ENCODE measurements at places on chromosomes 4 and X.

GRCh38 chr4:145878501-145879435 is 59.9 kb downstream of the ZNF827 start:
- DNase-seq: no peak

GRCh38 chr4:74055096-74055495 is 16.6 kb upstream of the CXCL3 start:
- DNase-seq: no peak

DNA sequence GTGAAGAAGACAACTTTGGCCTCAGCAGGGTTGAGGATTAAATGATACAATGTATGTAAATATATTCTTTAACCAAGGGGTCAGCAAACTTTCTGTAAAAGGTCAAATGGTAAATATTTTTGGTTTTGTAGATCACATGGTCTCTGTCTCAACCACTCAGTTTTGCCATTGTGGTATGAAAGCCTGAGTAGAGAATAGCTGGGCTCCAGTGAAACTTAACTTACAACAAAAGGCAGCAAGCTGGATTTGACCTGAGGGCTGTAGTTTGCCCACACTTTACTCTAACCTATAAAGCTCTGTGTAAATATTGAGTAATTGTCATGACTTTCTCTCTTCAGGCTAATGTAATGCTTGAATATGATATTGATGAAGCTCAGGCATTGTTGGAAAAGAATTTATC is 19.6 kb downstream of the VBP1 start:
- no peak for DNase-seq

DNA sequence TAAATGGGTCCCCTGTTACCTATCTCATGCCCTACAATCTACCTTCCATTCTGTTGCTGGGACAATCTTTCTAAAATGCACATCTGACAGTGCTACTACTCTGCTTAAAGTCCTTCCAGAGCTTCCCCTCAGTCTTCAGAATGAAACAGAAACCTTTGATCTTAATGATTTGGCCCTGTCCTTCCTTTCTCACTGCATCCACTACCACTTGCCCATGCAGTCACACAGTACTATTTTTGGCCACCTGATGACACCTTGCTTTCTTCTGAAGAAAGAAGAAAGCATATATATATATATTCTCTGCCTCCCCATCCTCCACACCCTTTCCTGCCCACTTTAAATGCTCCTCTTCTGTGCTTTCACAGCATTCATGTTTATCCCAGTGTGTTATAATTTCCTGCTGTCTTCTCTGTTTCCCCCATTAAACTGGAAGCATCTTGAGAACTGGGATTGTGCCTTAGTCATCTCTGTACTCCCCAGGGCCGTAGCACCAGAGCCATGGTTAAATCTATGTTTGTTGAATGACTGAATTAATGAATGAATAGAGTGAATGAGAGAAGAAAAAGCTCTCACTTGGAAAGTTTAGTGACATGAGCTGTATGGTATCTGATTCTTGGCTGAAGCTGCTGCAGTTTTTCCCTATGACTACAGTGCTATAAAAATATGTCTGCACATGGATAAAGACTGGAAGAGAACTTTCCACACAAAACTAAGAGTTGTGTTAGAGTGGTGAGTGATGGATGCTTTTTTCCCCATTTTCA is 56.2 kb downstream of the RTL9 start:
- DNase-seq: no peak

GRCh38 chr4:80138551-80139538 is 58.5 kb upstream of the PRDM8 start:
- DNase-seq: peak; percentile 75

DNA sequence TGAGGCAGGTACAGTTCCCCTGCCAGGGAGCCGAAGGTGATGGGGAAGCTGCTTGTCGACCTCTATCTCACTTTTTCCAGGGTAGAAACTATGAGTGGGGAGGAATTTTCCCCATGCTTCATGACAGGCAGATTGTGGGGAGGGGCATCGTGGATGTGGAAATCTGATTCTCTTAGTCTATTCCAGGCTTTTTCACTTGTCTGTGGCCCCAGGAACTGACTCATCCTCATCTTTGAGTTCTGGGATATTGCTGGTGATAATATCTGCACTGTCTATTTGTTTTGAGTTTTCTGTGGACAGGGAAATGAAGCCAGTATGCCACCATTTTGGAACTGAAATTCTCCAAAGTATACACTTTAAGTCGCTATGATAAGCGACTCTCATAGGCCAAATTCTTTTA is 7.6 kb upstream of the TLR2 start:
- no peak for DNase-seq

DNA sequence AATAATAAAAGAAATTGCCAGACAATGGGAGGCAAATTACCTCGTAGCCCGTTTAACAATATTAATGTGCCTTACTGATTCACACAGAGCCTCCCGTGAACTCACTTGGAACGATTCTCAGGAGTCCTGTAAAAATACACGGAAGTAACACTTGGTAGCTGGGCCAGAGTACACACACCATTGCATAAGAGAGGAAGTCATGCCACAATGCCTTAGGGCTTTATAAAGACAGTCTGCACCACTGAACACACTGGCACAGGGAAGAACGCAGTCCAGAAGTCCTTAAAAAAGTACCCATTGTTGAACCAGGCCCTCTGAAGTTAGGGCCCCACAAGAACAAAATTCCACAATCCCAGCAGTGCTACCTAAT is 15.1 kb downstream of the SLC2A9 start:
- no peak for DNase-seq

- no peak for DNase-seq
Observed at GRCh38 chr4:70533211-70533610, 14.8 kb downstream of the AMTN start.

- no peak for DNase-seq
Observed at GRCh38 chr4:38647101-38647819, 16.7 kb upstream of the KLF3 start.

GRCh38 chrX:130251671-130252070 is 17.0 kb downstream of the ZNF280C start:
- no peak for DNase-seq

DNA sequence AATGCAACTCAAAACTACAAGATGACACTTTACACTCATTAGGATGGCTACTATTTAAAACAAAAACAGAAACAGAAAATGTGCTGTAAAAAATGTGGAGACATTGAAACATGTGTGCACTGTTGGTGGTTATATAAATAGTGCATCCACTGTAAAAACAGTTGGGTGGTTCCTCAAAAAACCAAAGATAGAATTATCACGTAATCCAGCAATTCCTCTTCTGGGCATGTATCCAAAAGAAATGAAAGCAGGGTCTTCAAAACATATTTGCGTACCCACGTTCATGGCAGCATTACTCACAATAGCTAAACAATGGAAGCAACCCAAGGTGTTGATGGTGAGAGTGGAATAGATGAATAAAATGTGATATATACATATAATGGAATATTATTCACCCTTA is 967.2 kb downstream of the TRAM1L1 start:
- DNase-seq: no peak

- DNase-seq: no peak
Observed at GRCh38 chrX:121832446-121832845, 785.0 kb downstream of the GLUD2 start.

- no peak for DNase-seq
Observed at GRCh38 chr4:68917016-68917415, 34.6 kb downstream of the UGT2A3 start.

- no peak for DNase-seq
Observed at GRCh38 chr4:95018785-95019184, 261.0 kb downstream of the BMPR1B start.

- no peak for DNase-seq
Observed at GRCh38 chrX:115341421-115341820, 51.9 kb downstream of the LUZP4 start.

- DNase-seq: no peak
Observed at GRCh38 chr4:7675136-7675535, 240.4 kb upstream of the PSAPL1 start.

GRCh38 chr4:129145222-129145730 is 49.3 kb downstream of the C4orf33 start:
- DNase-seq: no peak

GRCh38 chr4:107993969-107994368 is 4.3 kb downstream of the HADH start:
- no peak for DNase-seq

GRCh38 chrX:40448793-40449192 is 132.0 kb upstream of the ATP6AP2 start:
- no peak for DNase-seq

DNA sequence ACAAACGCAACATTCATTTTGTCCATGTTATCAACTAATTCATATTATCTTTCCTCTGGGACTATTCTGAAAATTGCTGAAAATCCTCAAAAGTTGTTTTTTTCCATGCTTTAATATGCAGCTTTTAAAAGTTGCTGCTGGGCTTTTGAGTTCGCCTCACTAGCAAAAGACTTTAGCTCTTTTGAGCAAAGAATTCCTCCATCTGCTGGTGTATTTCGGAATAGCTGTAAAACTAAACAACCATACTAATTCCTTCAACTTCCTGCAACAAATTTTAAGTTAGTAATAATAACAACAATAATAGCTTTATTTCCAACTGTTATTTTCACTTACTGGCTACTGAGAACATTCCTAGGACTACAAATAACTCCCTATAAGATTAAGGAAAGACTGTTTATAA is 124.5 kb upstream of the PLAC1 start:
- DNase-seq: no peak

DNA sequence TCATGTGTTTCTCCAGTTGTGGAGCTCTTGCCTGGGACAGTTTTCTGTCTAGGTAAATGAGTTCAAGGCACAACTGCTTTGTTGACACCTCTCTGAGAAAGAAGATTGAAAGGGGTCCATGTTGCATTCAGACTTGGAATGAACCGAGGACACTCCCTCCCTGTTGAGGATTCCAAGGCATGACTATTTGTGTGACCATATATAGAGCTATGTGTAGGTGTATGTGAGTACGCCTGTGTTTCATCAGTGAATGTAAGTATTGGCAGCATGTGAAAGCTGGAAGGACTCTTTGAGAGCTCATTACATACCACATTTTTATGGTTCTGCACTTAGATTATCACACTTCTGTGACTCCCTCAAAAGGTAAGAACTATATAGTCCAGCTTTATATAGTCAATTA is 3.4 kb downstream of the HEPH start:
- no peak for DNase-seq

DNA sequence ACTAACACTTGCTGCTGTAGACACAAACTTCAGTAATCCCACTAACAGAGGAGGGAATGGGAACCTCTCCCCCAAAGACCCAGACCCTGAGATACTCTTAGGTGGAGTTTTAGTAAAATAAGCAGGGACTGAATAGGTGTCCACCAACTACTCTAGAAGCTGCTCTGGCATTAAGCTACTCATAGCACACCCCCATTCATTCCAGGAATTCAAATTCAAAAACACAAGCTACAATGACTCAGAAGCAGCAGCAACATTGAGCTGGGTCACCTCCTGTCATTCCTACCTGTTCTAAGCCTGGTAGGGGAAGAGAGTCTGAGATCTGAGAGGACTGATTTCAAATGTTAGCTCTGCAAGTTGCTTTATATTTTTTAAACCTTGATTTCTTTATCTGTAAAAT is 135.4 kb upstream of the FRMPD4 start:
- DNase-seq: no peak

- no peak for DNase-seq
Observed at GRCh38 chr4:41280010-41280409, 23.3 kb downstream of the UCHL1 start.

- no peak for DNase-seq
Observed at GRCh38 chr4:48766131-48766792, 13.8 kb downstream of the FRYL start.

Measured in CD4-positive, alpha-beta T cell treated with Interleukin-2 at 100 ng/mL for 4 hours (primary cell).